ENCODE measurements at places on chromosomes 3 and 15.

DNA sequence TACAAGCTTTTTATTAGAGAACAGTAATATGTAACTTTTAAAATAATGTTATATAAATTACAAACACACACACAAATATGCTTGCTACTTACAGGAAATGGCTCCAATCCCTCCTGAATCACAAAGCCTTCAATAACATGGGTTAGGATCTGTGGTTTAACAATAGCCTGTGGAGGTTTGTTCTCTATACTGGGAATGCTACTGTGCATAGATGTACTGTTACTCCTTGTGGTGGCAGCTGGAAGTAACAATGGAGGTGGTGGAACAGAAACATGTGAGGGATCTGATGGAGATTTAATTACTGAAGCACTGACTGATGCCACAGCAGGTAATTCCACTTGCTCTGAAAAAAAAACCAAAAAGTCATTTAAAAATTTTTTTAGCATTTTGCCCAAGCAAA lies 64.4 kb downstream of the PHC3 start:
- DNase-seq = peak; percentile 19

GRCh38 chr3:16239780-16240179 lies 25.0 kb downstream of the DPH3 start:
- DNase-seq = no peak

DNA sequence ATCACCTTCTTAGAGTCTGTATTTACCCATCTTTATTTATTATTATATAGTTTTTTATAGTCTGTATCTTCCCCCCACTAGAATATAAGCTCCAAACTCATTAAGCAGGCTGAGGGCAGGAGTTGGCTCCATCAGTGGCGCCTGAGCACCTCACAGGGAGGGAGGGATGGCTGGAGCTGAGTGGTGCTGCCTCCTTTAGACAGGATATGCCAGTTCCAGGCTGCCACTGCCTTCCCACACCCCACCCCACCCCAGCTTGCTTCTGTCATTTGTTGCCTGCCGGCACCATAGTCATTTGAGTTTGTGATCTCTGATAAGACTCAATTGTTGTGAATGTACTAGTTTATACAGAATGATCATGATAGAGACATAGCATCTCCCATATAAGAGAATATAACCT lies 85.5 kb downstream of the KLHL25 start:
- no peak for DNase-seq

- peak; percentile 60 for DNase-seq
Measured at GRCh38 chr3:124014366-124014942, 22.5 kb upstream of the ROPN1 start.

DNA sequence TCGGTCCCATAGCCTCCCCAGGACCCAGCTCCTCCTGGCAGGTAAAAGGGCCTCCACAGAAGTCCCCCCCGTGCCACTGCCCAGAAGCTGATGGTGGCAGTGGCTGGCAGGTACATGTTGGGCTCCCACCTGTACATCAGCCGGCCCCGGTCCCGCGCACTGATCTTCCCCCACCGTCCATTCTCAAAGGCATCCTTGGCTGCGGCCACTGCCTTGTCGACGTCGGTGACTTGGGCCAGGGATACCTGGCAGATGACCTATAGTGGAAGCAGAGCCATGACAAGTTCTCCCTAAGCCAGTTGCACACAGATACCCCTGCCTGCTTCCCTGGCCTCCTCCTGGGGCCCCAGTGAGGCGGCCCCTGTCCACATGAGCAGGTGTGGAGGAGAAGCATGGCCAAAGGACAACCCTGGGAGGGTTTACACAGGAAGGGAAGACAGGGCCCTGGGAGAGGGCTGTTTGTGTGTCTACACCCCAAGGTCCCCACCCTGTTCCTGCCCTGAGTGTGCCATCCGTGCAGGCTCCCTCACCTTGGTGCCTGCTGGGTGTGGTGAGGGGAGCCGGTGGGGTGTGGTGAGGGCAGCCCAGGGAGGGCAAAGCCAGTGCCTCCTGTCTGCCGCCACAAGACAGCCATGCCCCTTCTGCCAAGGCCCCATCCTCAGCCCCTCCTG lies 44.8 kb downstream of the ALDH1L1 start:
- DNase-seq = no peak

GRCh38 chr3:85662462-85662861 lies 703.7 kb downstream of the CADM2 start:
- no peak for DNase-seq

- peak; percentile 26 for DNase-seq
Measured at GRCh38 chr3:72663429-72663828, 184.8 kb downstream of the SHQ1 start.

- DNase-seq = no peak
Measured at GRCh38 chr3:124489506-124489905, 240.7 kb upstream of the UMPS start.

GRCh38 chr3:55017876-55018275 lies 90.0 kb upstream of the LRTM1 start:
- no peak for DNase-seq

DNA sequence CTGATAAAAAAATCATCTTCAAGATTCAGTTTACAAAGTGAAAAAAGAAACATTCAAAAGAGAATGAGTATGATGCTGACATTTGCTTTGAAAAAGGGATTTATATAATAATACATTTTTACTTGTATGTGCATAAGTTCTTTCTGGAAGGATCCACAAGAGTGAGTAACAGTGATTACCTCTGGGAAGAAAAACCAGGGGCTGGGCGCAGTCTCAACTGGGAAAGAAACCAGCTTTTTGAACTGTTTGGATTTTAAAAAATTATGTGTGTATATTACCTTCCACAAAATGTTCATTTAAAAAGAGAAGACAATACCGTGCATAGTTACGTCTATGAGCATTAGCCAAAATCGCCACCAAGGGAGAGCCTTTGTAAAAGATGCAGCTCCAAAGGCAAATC lies 1.3 kb downstream of the CLEC3B start:
- no peak for DNase-seq

- no peak for DNase-seq
Measured at GRCh38 chr3:17670749-17671148, 71.7 kb downstream of the TBC1D5 start.

GRCh38 chr3:54731732-54732445 lies 196.0 kb downstream of the LRTM1 start:
- DNase-seq = no peak

DNA sequence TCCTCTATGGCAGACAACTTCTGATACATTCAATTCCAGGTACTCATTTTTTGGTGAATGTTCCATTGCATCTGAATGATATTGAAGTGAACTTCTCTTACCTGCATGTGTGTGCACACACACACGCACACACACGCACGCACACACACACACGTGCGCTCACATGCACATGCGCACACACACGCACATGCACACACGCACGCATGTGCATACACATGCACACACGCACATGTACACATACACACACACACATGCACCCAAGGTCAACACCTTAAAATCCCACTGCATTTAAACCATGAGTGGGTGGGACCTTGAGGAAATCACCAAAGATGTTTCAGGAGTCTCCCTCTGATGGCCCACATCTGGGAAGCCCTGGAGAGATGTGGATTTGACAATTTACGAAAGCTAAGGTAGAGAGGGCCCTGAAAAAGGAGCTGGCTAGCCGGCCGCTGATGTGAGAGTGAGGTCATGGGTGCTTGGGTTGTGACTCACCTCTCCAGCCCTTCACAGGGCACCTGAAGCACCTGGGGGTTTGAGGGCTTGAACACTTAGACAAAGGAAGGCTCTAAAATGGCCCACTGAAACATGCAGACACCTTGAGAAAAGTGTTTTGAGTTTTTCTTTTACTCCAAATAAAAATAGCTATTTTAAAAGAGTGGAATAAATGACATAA lies 269.1 kb upstream of the LRRFIP2 start:
- DNase-seq = no peak

GRCh38 chr15:22811640-22812039 lies 25.2 kb downstream of the NIPA1 start:
- DNase-seq = peak; percentile 45

DNA sequence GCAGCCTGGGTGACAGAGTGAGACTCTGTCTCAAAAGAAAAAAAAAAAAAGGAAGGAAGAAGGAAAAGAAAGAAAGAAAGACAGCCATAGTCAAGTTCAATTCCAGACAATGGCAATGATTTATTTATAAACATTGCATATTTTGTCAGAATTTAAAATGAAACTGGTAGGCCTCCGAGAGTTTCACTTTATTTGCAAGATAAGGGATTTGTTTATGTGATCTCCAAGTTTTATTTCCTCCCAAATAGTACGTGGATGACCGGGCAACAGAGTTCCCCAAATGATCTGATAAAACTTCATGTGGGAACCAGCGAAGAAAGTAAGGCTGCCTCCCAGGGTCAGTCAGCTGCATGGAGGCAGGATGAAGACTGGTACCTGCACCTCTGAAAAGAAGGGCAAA lies 28.6 kb upstream of the MOBP start:
- no peak for DNase-seq

DNA sequence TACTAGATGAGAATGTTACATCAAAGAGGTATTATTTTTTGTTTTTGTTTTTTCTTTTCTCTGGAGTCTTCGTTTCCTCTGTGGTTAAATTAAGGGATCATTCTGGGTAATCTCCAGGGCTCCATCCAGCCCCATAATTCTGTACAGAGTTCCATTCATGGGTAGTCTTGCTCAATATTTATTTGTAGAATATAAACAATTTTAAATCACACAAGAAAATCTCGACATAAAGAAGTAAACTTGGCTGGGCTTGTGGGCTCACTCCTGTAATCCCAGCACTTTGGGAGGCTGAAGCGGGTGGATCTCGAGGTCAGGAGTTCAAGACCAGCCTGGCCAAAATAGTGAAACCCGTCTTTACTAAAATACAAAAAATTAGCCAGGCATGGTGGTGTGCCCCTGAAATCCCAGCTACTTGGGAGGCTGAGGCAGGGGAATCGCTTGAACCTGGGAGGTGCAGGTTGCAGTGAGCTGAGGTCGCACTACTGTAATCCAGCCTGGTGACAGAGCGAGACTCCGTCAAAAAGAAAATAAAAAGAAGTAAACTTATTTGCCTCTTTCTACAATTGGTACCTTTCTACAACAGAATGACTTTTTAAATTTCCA lies 166.8 kb upstream of the TGFBR2 start:
- DNase-seq = no peak

- DNase-seq = peak; percentile 67
Measured at GRCh38 chr15:48803877-48804276, 7.0 kb downstream of the CEP152 start.

- DNase-seq = peak; percentile 67
Measured at GRCh38 chr3:71972031-71972430, 187.1 kb upstream of the PROK2 start.

GRCh38 chr3:53168175-53168923 lies 7.3 kb downstream of the PRKCD start:
- no peak for DNase-seq

- DNase-seq = no peak
Measured at GRCh38 chr3:151751161-151751560, 17.4 kb downstream of the AADACL2 start.

DNA sequence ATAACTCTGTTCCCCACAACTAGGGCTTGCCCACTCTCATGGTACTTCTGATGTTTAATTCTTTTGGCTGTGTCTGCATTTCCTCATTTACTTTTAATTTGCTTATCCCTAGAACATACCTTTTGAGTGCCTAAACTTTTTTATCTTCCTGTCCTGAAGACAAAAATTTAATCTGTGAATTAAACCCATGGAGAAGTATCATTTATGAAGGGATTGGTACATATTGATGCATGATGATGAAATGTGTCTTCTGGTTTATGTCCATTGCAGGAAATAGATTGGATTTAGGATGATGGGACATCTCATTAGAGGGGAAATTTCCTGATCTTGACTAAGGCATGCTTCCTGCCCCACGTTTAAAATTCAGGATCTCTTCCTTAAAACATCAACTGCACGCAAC lies 109.5 kb downstream of the PGPEP1L start:
- no peak for DNase-seq

GRCh38 chr3:151722856-151723255 lies 10.9 kb upstream of the AADACL2 start:
- no peak for DNase-seq

DNA sequence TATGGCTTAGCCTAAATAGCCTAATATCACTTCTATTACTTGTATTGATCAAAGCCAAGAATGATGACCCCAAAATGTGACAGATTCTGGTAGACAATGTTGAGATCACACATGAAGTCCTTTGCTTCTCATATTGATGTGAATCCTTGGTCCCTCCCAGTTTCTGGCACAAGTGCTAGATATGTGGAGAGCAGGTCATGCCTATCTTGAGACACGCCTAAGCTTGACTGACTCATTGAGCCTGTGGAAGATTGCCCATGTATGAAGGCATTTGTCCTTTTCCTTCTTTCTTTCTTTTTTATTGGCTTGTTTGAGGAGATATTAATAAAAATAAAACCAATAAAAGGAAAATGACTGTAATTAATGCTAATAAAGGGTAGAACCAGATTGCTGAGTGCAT lies 54.0 kb upstream of the TMEM108 start:
- DNase-seq = peak; percentile 11

GRCh38 chr15:94701281-94701985 lies 470.1 kb downstream of the MCTP2 start:
- no peak for DNase-seq

DNA sequence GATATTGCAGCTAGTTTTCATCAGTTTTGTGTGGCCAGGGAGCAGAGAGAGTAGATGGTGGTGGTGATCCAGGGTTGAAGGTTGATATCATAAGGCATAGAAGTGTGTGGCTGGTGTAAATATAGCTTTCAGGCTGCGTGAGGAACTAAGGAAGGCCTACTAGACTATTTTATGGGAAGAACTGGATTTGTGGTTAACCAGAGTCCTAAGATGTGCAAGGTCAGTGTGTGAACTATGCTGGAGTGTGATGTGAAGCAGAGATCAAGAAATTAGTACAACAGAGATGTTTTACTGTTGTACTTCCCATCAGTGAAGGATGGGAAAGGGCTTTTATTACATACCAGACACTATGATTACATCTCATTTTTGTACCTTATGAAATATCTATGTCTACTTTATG lies 41.5 kb downstream of the MAPK6 start:
- no peak for DNase-seq

DNA sequence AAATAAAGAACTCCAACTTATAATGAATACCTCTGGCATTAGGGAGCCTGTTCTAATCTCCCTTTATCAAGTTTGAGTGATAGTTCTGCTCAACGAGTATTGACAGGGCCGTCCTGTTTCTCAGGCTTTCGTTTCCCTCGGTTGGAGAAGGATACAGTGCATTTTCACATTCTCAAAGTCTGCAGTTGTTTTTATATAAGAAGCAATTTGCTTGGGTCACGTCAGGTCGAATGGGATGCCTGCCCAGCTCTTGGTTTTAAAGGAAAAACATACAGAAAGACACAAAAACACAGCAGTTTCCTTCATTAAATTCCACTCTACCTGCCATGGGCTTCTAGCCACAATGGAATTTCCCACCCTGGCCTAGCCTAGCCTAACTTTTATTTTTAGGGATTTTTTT lies 366.3 kb downstream of the TIGIT start:
- DNase-seq = peak; percentile 90

DNA sequence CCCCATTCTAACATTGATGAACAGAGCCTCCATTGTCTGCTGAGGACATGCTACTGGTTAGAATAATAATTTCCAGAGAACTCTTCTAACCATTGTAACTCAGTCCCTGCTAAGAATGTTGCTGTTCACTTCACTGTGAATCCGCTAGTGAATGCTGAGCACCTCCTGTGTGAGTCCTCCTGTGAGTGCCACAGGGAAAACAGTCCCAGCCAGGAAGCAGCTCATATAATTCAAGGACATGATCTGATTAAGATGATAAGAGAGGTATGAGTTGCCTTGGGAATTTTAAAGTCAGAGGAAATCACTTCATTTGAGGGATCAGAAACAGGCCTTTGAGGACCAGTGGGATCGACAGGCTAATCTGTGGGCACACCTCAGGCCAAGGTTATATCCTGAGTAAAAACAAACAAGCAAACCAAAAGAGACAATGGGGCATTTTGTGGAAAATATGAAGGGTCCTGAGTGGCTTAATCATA lies 33.9 kb upstream of the GPR160 start:
- peak; percentile 16 for DNase-seq
